ENCODE measurements at places on chromosomes 3 and 15.

GRCh38 chr3:99929745-99930139 is 112.1 kb downstream of the CMSS1 start:
- H3K36me3 ChIP-seq: no peaks in the 10 kb centered on the region
- peak overlapping the region; percentile 64 for H3K27ac ChIP-seq
- peaks cover 32% of the 10 kb centered on the region for H3K4me1 ChIP-seq
- peak; percentile 35 for DNase-seq
- H3K27me3 ChIP-seq: no peaks in the 10 kb centered on the region

DNA sequence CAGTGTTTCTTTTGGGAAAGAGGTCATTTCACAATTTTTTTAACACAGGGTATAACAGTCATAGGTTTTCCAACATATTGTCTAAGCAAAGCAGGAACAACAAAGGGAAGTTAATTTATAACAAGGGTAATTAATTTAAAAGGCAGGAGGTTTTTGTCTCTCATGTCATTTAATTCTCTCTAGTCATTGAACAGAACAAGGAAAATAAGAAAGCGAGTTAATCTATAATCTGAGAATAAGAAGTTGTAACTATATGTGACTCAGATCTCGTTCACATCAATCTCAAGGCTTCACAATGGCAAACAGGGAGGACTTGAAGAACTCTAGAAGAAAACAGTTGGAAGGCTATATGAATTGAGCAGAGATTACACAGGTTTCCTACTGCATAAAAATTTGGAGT is 579.8 kb upstream of the CCDC54 start:
- no peak for DNase-seq
- no peaks in the 10 kb centered on the region for H3K27me3 ChIP-seq
- H3K36me3 ChIP-seq: no peaks in the 10 kb centered on the region
- no peaks in the 10 kb centered on the region for H3K4me1 ChIP-seq
- no peak overlapping the region for H3K27ac ChIP-seq

DNA sequence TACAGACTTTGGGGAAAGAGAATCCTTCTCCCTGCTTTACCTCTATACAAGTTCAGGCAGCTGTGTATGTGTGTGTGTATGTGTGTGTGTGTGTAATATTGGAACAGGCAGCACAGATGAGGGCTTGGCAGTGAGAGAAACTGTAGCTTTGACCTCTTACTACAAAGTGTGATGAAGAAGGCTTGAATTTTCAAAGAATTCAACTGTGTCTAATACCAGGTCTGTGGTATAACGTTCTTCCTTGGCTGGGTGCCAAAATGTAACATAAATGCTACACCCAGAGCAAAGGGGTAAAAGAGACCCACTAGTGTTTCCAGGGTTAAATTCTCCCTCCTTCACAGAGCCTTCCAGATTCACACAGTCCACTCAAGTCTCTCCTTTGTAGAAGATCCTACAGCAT is 51.1 kb downstream of the CHST2 start:
- peak overlapping the region; percentile 44 for H3K27ac ChIP-seq
- peaks cover 10% of the 10 kb centered on the region for H3K4me1 ChIP-seq
- H3K36me3 ChIP-seq: no peaks in the 10 kb centered on the region
- no peaks in the 10 kb centered on the region for H3K27me3 ChIP-seq

GRCh38 chr15:88542342-88542733 is 4.1 kb downstream of the DET1 start:
- no peaks in the 10 kb centered on the region for H3K27me3 ChIP-seq
- no peak overlapping the region for H3K4me3 ChIP-seq
- peak overlapping the region; percentile 81 for H3K27ac ChIP-seq
- H3K4me1 ChIP-seq: peaks cover 32% of the 10 kb centered on the region
- H3K36me3 ChIP-seq: no peaks in the 10 kb centered on the region

DNA sequence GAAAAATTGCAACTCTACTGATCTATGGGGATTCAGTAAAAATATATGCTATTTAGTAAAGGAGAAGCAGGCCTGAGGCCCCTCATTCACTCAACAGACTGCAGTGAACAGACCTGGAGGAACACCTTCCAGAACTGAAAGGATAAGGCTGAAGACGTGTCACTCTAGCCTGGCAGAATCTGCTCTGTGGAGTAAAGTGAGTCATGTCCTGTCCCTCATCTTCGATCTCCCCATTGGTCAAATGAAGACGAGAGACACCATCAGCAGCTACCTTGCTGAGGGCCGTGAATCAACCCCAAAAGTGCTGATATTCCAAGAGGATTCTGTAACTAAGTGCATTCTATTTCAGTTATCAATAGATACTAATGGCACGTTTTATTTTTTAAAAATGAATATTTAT is 359.7 kb downstream of the FGF12 start:
- H3K4me3 ChIP-seq: no peak overlapping the region
- no peak for DNase-seq
- no peaks in the 10 kb centered on the region for H3K4me1 ChIP-seq
- H3K36me3 ChIP-seq: no peaks in the 10 kb centered on the region
- no peak overlapping the region for H3K27ac ChIP-seq
- H3K27me3 ChIP-seq: no peaks in the 10 kb centered on the region

All from hepatocyte (in vitro differentiated cells).